Prostate gland (tissue), 2 donors: ENCODE measurements at places on chromosomes 16 and 17. TPM values are rescaled to one million over a fixed set of nuclear protein-coding genes. Genes with fewer than 3 reads are reported as not detected.
A peak's percentile ranks its signal among the peaks of the same experiment; 100 is the strongest.

GRCh38 chr17:11917415-11917814, 79.9 kb downstream of the ZNF18 start:
- no peaks in the 10 kb centered on the region for H3K4me1 ChIP-seq
- H3K36me3 ChIP-seq, result no peaks in the 10 kb centered on the region
- no peak for DNase-seq
- no peak overlapping the region for H3K27ac ChIP-seq

GRCh38 chr16:58884141-58884540, 150.0 kb upstream of the GOT2 start:
- DNase-seq, result no peak
- H3K4me3 ChIP-seq, result no peak overlapping the region
- no peaks in the 10 kb centered on the region for H3K36me3 ChIP-seq
- H3K4me1 ChIP-seq, result no peaks in the 10 kb centered on the region

GRCh38 chr16:87854053-87854906, 15.0 kb downstream of the SLC7A5 start:
- H3K27ac ChIP-seq, result peak overlapping the region; percentile 76
- no peaks in the 10 kb centered on the region for H3K36me3 ChIP-seq
- no peaks in the 10 kb centered on the region for H3K27me3 ChIP-seq
- peaks cover 14% of the 10 kb centered on the region for H3K4me1 ChIP-seq

GRCh38 chr17:78568494-78569115, 8.6 kb downstream of the DNAH17 start:
- H3K4me1 ChIP-seq, result no peaks in the 10 kb centered on the region
- no peaks in the 10 kb centered on the region for H3K36me3 ChIP-seq
- no peak overlapping the region for H3K27ac ChIP-seq
- no peak overlapping the region for H3K4me3 ChIP-seq

DNA sequence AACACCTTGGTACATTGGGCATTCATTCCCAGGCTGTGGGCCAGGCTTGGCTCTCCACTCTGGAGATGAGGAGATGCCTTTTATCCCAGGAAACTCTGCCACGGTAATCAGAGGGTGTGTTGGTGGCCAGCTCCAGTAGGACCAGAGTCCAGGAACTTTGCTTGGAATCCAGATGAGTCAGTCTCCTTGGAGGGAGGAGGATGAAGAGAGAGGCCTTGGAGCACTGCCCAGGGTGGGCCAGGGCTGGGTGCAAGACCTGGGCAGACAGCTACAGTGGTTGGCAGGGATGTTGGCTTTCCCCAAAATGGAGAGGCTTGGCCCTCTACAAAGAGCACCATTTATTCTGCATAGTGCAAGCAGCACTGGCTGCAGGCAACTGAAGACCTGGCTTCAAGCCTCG, 209.0 kb downstream of the RGS9 start:
- H3K4me3 ChIP-seq, result no peak overlapping the region
- no peaks in the 10 kb centered on the region for H3K4me1 ChIP-seq
- H3K27ac ChIP-seq, result no peak overlapping the region
- no peak for DNase-seq

DNA sequence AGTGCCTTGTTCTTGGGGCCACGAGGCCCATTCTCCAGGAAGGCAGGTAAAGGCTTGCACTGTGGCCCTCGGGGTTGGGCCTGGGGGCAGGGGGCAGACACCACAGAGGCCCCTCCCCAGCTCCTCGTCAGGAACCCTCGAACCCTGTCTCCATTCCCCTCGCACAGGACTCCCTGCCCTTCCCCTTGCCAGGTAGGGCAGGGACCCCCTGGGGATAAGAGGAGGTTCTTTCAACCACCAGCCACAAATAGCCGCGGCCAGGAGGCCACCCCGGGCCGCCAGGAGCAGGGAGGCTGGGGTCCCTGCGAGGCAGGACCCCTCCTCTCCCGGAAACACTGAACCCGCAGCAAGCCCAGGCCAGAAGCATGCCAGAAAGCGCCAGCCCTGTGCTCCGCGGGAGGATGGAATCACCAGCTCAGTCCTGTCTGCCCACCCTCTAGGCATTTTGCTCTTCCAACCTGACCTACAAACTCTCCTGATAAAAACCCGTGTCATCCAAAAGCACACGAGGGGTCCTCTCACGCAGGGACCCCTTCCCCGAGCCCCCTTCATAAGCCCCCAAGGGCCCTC, 45.6 kb downstream of the SLC47A1 start:
- H3K4me1 ChIP-seq, result no peaks in the 10 kb centered on the region
- H3K4me3 ChIP-seq, result peak overlapping the region; percentile 42
- peak overlapping the region; percentile 69 for H3K27ac ChIP-seq
- no peak for DNase-seq

The WSCD1 gene
- total RNA-seq, result 4.1 TPM

The TMC8 gene
- 3.3 TPM for total RNA-seq

The KRT39 gene
- not detected for total RNA-seq
